ENCODE measurements at places on chromosomes 13 and 19.
A peak's percentile ranks its signal among the peaks of the same experiment; 100 is the strongest.

GRCh38 chr13:79044415-79044814 is 361.6 kb downstream of the RBM26 start:
- DNase-seq: no peak

DNA sequence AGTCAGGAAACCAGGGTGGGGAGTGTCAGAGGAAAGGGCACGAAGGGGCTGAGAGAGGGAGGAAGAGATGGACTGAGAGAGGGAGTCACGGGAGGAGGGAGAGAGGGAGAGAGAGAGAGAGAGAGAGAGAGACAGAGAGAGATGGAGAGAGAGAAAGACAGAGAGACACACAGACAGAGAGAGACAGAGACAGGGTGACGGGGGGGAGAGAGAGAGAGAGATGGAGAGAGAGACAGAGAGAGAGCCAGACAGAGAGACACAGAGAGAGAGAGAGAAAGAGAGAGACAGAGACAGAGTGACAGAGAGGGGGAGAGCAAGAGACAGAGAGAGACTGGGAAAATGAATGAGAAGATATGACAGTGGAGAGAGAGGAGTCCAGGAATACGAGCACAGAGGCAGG is 494 bp upstream of the KLK14 start:
- DNase-seq: no peak

DNA sequence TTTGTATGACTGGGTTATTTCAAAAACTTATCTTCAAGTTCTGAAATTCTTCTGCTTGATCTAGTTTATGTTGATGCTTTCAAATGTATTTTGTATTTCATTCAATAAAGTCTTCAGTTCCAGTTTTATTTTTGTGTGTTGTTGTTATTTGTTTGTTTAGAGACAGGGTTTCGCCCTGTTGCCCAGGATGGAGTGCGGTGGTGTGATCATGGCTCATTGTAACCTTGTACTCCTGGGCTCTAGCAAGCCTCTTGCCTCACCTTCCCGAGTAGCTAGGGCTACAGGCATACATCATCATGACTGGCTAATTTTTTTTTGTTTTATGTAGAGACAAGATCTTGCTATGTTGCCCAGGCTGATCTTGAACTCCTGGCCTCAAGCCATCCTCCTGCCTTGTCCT is 40.3 kb upstream of the ARHGEF7 start:
- DNase-seq: no peak

- DNase-seq: no peak
Measured at GRCh38 chr13:50352720-50353480, 337.7 kb downstream of the KCNRG start.

DNA sequence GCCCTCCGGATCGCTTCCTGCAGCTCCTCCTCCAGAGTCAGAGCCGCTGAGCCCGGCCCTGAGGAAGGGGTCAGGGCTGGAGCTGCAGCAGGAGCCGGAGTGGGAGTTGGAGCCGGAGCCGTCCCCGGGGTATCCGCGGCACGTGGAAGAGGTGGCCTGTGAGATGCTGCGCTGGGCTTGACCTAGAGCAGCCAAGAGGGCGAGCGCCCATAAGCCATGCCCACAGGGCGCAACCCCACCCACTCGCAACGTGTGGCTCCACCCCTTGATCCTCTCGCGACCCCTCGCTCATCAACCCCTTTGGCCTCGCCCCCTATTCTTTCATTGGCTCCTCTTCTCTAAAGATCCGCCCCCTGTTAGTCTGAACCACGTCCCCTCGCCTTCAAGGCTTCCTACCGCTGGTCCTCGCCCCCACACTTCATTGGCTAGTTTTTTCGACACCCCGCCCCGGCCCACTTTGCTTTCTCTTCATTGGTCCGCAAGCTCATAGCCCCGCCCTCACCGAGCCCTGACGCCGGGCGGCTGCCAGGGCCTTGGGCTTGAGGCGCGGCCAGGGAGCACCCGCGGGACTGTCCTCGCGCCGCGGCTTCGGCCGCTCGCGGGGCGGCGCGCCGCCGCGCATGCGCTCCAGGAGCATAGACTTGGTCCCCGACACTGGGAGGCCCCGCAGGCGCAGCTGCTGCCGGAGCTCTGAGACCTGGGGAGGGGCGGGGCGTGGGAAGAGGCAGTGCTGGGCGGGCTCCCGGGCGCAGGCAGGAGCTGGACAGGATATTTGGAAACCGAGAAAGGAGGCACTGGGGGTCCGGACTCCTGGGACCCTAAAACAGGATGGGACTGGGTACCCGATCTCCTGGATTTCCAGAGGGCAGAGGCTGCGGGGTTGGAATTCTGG is 5.4 kb downstream of the MAMSTR start:
- DNase-seq: peak; percentile 99

- DNase-seq: no peak
Measured at GRCh38 chr13:23642110-23642509, 71.9 kb downstream of the TNFRSF19 start.

DNA sequence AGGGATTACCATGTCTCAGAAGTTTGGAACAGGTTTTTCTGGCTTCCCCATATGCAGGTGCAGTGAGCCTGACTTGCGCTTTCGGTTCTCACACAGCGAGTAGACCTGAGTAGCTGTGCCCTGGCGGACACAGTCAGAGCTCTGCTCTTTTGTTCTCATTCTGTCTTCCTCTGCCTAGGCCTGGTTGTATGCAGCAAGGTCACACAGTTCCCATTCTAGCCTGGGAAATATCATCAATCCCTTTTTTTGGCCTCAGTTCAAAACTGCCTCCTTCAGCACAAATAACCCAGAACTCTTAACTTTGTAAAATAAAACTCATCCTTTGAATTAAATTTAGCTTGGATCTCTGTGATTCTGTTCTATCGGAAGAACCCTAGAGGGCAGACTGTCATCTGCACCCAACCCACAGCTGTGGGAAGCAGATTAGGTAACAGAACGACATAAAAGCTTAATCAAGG is 10.2 kb downstream of the OXGR1 start:
- DNase-seq: no peak

DNA sequence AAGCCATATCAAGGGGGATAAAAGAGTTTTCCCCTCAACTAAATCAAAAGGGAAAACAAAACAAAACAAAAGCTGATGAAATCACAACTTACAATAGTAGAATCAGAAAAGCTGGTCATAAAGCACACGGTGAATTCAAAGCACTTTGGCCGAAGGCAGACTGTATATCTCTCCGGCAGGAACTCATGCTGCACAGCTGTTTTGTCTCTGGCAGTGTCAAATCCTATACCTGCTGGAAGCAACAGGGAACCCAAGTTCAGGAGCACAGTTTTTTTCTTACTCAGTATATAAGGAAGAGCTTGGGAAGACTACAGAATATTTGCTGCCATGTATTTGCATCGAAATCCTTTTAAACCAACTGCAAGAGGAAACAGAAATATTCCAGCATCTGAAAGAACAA is 213.7 kb downstream of the RFC3 start:
- DNase-seq: no peak

- DNase-seq: no peak
Measured at GRCh38 chr19:40807147-40808020, 8.4 kb downstream of the EGLN2 start.

GRCh38 chr13:20371825-20372224 is 139.7 kb upstream of the GJB6 start:
- DNase-seq: no peak

GRCh38 chr19:7681340-7682174 is 924 bp downstream of the TRAPPC5 start:
- DNase-seq: peak; percentile 57

DNA sequence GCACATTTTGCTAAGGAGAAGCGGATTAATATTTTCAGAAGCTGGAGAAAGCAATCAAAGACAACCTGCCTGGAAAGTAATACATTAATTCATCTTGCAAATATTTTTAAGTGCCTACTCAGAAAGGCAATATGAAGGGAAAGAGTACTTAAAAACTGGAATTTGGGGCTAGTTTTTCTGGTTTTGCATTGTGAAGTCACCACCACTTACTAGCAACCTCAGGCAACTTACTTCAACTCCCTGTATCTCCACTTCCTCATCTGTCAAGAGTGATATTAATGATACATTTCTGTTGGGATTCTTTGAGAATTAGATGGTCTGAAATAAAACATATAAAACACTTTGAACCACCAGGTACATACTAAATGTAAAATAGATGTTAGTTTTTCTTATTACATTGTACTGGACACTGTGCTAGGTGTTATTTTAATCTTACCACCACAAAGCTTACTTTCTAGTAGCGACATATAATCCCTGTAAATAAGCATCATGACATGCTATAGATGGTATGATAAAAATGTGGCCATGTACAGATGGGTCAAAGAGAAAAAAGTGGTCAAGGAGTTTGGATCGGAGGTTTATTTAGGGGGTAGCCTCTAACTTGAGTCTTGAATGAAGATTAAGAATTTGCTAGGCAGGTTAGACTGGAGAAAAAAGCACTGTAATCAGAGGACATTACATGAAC is 101.2 kb downstream of the SPRY2 start:
- DNase-seq: no peak

DNA sequence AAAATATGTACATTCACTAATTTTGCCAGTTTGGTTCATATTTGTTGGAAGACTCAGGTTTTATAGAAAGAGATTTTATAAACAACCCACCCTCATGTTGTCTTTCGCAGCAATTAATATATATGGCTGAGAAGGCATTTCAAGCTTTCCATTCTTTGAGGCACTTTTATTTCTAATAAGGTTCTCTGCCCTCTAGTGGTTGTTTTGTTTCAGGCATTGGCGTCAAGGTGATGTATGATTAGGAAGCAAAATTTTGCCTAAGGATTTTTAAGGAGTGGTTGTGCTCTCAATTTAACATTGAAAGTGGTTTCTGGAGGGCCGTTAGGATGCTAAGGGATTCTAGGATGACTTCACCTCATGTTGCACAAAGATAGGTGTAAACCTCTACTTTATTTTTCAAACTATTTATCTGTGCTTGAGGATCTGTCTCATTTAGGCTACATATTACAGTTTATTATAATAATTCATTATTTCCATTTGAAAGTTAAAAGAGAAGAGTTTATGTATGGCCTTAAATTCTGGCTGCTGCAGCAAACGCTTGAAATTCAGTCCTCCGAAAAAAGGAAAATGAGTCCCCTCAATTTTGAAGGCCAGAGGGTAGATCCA is 35.9 kb downstream of the OXGR1 start:
- peak; percentile 40 for DNase-seq

DNA sequence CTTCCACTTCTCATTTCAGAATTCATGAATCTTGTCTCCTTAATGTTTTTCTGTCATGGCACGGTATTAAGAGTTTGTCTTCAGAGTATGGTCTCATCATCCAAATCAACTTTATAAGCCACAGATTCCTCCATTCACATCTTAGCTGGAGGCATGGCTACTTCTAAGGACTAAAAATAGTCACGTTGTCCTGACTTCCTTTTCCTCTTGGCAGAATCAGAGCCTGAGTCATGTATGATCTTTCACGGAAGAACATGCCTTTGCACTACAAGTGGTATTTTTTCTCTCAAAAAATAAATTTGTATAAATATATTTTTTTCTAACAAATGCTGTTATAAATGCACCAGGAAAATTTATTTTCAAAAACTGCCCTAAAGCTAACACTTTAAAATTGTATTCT is 71.4 kb downstream of the ALOX5AP start:
- peak; percentile 64 for DNase-seq

- DNase-seq: no peak
Measured at GRCh38 chr19:47824396-47824795, 2.7 kb downstream of the CRX start.

DNA sequence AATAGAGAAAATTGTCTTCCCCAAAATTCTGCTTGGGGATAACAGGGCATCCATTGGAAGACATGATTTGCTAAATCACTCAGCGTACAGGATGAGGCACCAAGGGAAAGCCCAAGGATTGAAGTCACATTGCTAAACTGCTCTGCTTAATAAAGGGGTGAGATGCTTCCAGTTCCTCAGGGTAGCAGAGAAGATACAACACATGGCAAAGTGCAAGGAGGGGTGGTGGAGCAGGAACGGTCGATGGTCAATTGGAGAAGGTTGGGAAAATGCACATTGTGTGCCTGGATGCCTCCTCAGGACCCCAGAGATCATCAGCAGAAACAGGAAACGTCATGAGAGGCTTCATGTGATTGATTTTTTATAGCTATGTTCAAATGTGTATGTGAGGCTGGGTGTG is 116.3 kb upstream of the SOX1 start:
- no peak for DNase-seq

DNA sequence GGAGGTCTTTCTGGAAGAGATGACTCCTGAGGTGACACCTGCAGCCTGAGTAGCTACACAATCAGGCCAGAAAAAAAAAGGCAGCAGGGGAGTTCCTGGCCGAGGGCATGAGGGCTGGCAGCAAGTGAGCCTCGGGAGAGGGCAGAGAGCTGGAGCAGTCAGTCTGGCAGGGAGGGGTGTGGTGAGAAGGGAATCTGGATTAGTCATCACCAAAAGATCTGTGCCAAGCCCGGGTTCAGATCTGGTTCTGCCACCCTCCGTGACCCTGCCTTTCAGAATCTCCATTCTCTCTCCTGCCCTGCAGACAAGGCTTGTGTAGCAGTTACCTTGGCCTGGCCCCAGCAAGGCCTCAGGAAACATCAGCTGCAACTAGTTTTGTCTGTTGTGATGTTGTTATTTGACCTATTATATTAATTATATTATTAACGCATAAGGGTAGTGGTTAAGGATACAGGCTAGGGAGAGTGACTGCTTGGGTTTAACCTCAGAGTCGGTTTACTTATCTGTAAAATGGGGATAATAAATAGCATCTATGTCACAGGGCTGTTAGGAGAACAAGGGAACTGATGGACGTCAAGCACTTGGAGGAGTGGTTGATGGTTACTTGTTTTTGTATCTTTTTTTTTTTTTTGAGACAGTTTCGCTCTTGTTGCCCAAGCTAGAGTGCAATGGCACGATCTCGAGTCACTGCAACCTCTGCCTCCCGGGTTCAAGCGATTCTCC is 2.7 kb upstream of the CAPNS1 start:
- DNase-seq: peak; percentile 39

- DNase-seq: no peak
Measured at GRCh38 chr13:90954605-90955195, 392.8 kb upstream of the MIR17HG start.

DNA sequence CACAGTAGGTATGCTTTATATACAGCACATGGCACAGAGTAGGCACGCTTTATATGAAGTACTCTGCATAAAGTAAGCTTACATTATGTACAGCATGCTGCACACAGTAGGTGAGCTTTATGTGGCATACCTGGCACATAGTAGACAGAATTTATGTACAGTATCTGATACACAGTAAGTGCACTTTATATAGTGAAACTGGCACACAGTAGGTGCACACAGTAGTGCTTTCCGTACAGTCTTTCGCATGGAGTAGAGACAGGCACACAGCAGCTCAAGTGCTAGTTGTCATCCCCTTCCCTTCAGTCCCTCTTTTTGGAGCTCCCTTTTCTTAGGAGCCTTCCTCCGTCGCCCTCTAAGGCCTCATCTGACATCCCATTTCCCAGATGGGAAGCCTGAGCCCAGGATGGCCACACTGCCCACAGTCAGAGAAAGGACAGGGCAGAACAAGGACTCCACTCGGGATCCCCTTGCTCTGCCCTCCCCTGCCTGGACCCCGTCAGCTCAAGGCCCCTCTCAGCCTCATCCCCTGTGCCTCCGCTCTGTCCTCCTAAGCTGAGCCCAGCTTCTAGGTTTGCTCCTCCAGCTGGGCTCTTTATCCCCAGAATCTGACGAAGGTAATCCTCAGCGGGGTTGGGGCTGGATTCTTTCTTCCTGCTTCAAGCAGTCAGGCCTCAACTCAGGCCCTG is 852 bp upstream of the CYP4F12 start:
- no peak for DNase-seq

Data from brain microvascular endothelial cell (primary cell).